LoVo (cell line): ENCODE measurements at places on chromosomes 1 and 21.

GRCh38 chr1:109880971-109881894, 29.4 kb upstream of the CSF1 start:
- no peak for DNase-seq

- no peak for DNase-seq
Observed at GRCh38 chr1:61593331-61593730, 131.6 kb downstream of the TM2D1 start.

GRCh38 chr21:44984792-44985440, 45.1 kb downstream of the SLX9 start:
- DNase-seq: no peak

DNA sequence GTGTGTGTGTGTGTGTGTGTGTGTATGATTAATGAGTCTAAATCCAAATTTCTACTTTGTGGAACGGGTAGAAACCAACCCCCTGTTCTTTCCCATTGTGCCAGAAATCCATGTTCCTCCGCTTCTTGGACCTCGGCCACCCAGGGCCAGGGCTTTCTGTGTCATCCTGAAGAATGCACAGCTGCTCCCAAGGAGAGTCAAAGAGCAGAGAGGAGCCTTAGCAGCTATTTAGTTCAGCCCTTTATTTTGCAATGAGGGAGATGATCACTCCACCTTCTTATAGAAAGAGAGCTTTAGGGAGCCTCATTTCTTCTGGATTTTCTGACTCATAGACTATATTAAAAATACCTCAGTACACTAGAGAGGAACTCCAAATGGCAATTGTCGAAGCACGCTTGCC, 489.3 kb upstream of the VAMP3 start:
- DNase-seq: no peak

GRCh38 chr1:228990906-228991569, 255.8 kb downstream of the RHOU start:
- DNase-seq: no peak

DNA sequence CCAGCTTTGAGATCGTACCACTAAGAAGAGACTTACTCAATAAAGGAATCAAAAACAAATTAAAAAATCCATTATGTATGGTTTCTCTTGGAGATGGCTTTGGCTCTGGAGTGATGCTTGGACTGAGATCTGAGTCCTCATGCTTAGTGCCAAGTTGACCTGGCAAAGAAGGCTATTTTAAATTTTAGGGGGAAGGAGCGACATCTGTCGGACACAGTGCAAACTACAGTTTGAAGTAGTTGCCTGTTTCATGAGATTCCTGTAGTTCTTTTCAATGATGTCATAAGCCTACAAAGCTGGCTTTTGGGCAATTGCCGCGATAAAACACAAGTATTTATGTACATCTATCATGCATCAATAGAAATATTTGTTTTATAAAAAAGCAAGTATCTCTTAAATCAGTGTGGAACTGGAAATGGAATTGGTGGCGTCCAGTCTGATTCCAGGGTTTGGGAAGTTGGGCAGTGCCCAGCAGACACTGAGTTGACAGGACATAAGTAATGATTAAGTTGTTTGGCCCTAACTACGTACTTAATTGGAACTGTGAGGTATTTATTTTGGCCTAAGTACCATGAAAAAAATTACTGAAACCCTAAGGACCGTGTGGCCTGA, 50.0 kb downstream of the TBCE start:
- DNase-seq: peak; percentile 54

- DNase-seq: no peak
Observed at GRCh38 chr1:113109908-113110554, 37.0 kb downstream of the LRIG2 start.

- DNase-seq: no peak
Observed at GRCh38 chr1:119911775-119912174, 15.5 kb upstream of the ADAM30 start.

- no peak for DNase-seq
Observed at GRCh38 chr1:40769815-40770214, 13.8 kb upstream of the KCNQ4 start.

DNA sequence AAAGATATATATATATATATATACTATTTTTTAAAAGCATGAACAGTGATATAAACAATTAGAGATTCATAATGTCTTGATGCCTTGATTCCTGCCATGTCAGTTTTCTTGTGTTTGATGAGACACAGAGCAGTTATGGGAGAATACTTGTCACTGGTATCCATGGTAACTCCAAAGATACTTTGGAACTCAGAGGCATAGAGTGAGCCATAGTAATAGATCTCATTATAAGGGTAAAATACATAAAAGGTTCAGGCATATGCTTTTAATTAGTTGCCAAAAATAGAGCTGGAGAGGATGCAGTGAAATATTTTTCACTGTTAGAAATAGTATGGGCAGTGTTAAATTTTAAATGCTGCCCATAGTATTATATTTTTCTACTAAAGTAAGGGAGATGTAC, 134.1 kb downstream of the SYT14 start:
- no peak for DNase-seq

- no peak for DNase-seq
Observed at GRCh38 chr1:5142389-5142788, 488.0 kb downstream of the AJAP1 start.

- no peak for DNase-seq
Observed at GRCh38 chr1:246166841-246167240, 340.2 kb downstream of the SMYD3 start.

GRCh38 chr1:178530037-178530402, 17.1 kb downstream of the TEX35 start:
- peak; percentile 79 for DNase-seq

DNA sequence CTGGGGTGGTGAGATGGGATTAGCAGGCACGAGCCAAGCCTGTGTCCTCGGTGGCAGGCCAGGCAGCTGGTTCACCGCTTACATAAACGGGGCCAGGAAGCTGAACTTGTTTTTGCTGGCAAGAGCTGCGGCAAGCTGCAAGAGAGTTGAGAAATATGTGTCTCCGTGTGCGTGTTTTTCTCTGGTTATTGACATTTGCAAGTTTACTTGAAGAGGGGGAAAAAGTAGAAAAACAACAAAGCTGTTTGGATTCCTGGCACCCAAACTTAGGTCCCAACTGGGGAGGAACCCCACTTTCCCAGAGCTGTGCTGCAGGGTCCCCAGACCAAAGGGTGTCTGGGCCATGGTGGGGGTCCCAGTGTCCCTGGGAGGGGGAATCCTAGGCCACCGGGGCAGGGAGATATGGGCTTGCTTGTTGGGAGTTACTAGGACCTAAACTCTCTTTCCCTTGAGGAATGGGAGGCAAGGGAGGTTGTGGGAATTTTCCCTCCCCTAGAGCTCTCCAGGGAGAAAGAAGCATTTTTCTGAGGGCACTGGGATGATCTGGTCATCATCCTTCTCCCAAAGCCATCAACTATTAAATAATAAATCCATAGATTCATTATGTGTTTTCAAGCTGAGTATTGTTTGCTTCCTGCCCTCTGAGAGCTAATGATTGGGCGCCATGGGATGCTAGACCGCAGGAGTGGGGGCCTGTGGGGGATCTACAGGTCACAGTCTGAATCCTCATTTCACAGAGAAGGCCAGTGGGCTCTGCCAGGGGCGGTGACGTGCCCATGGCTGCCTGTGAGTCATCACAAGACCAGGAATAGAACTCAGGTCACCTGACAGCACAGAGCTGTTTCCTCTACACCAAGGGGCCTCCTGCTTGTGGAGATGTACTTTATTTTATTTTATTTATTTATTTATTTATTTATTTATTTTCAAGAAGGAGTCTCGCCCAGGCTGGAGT, 14.8 kb downstream of the IL6R start:
- peak; percentile 41 for DNase-seq

- no peak for DNase-seq
Observed at GRCh38 chr1:59707178-59707791, 107.5 kb upstream of the HOOK1 start.

- no peak for DNase-seq
Observed at GRCh38 chr1:3473381-3473844, 18.9 kb downstream of the ARHGEF16 start.

- DNase-seq: no peak
Observed at GRCh38 chr1:24999426-24999825, 69.3 kb upstream of the RUNX3 start.

DNA sequence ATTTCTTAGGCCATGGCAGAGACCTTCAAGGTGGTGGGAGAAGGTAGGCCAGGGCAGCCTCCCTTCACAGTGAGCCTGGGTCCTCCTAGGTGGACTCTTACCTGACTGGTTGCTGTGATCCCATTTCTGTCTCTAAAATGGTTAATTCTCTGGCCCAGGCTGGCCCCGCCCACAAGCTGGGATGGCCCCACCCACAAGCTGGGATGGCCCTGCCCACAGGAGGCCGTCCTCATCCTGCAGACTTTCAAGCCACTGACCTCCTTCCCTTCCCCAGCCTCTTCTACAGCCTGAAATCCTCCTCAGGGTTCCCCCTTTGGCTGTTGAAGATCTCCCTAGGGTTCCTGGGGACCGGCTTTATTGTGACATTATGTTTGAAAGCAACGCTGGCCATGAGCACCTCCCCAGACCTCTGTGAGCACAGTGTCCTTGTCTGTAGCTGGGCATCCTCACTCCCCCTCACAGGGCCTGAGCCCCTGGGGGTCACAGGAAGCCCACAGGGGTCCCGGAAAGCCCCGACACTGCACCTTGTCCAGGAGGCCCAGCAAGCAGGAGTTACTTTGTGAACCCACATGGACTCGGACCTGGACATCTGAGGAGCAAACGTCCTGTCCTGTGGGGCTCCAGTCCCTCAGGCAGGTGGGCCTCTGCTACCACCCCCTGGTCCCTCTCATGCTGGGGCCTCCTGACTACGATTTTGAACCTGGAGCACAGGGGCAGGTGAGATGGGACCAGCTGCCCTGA, 621.7 kb downstream of the MATN1 start:
- DNase-seq: no peak

DNA sequence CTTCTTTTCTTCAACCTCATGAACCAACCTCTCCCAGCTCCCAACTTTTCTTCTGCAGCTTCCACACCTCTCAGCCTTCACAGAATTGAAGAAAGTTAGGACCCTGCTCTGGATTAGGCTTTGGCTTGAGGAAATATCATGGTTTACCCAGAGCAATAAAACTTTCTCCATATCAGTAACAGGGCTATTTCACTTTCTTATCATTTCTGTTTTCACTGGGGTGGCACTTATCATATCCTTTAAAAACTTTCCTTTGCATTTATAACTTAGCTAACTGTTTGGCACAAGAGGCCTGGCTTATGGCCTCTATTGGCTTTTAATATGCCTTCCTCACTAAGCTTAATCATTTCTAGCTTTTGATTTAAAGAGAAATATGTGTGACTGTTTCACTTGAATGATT, 9.4 kb upstream of the FAM3B start:
- DNase-seq: no peak

GRCh38 chr1:48960320-48960719, 183.6 kb upstream of the BEND5 start:
- no peak for DNase-seq

DNA sequence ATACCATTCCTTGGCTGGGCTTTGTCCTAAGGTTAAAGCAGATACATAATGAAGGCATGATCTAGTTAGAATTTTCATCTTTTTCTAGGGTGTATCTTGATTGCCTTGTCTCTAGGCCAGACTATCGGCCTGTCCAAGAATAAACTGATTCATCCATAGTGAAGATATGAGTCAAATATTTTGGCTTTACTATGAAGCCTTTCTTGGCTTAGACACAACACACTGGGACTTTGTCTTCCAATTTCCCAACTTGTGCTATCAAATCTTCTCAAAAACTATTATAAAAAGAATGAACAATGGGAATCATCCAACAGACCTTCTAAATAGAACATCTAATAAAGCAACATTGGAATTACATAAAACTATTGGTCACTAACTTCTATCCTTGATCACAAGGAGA, 64.8 kb downstream of the WARS2 start:
- DNase-seq: no peak

DNA sequence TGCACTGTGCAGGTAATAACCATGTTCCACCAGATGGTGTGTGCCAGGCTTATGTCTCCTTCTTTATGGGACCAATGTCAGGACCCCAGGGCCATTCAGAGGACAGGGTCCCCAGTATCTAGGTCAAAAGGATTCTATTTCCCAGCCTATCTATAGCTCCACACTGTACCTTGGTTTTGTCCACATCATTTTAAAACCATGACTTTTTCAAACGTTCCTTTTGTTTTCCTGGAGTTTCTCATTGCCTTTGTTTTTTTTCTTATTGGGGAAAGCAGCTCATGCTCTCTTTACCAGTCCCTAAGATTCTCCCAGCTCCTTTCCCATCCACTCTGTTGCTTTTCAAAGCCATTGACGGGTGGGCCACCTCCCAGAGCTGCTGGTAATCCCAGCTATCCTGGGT, 12.6 kb downstream of the PLCH2 start:
- no peak for DNase-seq

- DNase-seq: peak; percentile 43
Observed at GRCh38 chr1:60265560-60266535, 192.3 kb upstream of the C1orf87 start.

- DNase-seq: no peak
Observed at GRCh38 chr1:184152434-184152898, 100.9 kb downstream of the TSEN15 start.

DNA sequence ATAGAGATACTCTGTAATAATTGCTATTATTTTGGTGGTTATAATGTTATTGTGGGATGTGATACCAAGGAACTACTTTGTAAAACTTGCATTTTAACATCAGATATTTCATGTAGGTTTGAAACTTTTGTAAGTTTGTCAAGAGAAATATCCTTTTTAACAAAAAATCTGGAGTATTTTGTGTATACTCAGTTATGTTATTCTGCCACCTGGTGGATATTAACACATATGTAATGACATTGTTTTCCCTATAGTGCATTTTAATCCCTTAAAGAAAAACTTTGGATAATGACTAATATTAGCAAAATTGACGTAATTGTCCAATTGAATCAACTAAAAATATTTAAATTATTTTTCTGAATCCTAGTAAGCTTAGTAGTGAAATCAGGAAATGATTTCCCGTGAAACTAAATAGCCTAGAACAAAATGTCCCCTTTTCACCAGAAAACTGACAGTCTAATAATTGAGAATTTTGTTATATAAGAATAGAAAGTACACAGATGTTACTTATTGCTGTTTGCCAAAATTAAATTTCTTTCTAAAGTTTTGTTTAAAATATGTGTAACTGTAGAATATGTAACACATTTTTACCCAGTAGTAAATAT, 39.6 kb downstream of the KCTD3 start:
- no peak for DNase-seq

DNA sequence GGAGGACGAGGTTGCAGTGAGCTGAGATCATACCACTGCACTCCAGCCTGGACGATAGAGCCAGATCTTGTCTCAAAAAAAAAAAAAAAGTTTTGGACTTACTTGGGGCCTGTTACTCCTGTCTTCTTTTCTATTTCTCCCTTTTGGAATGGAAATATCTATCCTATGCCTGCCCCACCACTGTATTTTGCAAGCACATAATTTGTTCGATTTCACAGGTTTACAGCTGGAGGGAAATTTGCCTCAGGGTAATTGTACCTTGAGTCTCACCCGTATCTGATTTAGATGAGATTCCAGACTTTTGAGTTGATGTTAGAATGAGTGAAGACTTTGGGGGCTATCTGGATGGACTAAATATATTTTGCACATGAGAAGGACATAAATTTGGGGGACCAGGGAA, 8.5 kb downstream of the TEX46 start:
- DNase-seq: no peak

GRCh38 chr1:216688127-216688657, 35.0 kb downstream of the ESRRG start:
- DNase-seq: no peak
